ENCODE measurements at places on chromosomes 6 and 20. TPM values are rescaled to one million over a fixed set of nuclear protein-coding genes. Genes with fewer than 3 reads are reported as not detected.

Gene IPCEF1
- 1.8 TPM for total RNA-seq

Gene HLA-DRA
- 38.7 TPM for total RNA-seq

Gene BTNL2
- total RNA-seq: not detected

Gene SMIM8
- 4.0 TPM for total RNA-seq

Gene YIPF3
- 41.8 TPM for total RNA-seq

Gene EPHA7
- 0.12 TPM for total RNA-seq
